ENCODE measurements at places on chromosomes 2 and 18.

GRCh38 chr18:47968006-47968676 is 37.7 kb upstream of the SMAD2 start:
- no peak for DNase-seq

DNA sequence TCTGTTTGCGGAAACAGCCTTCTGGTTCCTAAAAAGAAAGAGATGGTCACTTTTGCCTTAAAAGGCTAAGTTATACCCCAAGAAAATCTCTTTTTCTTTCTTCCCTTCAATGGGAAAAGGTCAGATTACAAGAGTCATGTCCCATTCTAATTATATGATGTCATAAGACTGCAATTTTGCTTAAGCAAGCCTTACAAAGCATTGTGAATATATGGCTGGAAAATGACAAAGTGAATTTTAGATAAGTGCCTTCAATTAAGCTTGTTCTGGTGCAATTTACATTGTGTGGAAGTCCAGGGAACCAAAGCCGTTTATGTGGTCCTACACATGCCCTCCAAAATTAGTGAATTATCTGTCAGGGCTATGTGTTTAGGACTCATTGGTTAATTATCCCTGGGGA is 7.6 kb upstream of the BMP10 start:
- no peak for DNase-seq

GRCh38 chr2:228624733-228625132 is 443.2 kb upstream of the SPHKAP start:
- DNase-seq, result no peak

- DNase-seq, result no peak
Observed at GRCh38 chr2:25445464-25445863, 103.7 kb upstream of the DNMT3A start.

DNA sequence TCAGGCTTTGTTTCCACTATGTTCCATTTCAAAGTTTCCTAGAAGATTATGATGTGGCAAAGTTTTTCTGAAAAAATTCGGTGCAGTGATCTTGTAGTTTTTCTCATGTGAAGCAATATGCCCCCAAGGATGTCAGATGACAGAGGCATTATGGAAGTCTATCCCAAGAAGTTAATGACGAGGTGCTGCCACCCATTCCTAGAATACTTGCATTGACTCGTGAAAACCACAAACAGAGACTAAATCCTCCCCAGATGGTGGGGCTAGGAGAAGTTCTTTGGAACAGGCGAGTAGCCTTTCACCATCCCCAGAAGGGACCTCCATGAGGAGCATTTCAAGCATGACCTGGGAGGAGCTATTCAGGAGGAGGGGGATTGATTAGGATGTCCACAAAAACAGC is 40.2 kb upstream of the COPS8 start:
- DNase-seq, result no peak

- DNase-seq, result no peak
Observed at GRCh38 chr2:156165742-156166141, 166.8 kb downstream of the NR4A2 start.

DNA sequence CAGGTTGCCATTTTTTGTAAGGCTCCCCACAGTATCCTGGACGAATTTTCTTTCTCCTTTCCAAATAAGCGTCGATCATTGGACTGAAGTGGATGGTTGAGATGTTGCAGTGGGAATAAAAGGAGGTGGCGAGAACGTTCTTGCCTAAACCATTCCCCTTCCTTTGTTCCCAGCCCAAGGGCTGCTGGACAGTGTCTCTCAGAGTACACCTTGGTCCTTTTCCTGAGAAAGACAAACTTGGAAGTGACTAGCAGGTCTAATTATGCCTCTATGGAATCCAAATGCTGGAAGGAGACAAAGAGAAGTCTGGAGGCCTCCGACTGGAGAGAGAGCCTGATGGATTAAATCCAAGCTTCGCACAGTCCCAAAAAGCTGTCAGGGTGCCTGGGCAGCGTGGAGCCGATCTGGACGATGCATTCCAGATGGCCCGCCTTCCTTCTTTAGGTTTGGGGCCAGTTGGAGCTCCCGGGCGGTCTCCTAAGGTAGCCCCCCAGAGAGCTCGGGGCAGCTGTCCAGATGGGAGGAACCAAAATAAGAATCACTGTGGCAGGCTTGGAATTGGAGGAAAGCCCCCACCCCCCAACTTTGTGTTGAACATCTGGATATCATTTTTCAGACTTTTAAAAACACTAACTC is 186.8 kb downstream of the TMEM247 start:
- DNase-seq, result no peak
